Lung (tissue), 17 donors: ENCODE measurements at places on chromosomes 11 and 22. TPM values are rescaled to one million over a fixed set of nuclear protein-coding genes. Genes with fewer than 3 reads are reported as not detected.

DNA sequence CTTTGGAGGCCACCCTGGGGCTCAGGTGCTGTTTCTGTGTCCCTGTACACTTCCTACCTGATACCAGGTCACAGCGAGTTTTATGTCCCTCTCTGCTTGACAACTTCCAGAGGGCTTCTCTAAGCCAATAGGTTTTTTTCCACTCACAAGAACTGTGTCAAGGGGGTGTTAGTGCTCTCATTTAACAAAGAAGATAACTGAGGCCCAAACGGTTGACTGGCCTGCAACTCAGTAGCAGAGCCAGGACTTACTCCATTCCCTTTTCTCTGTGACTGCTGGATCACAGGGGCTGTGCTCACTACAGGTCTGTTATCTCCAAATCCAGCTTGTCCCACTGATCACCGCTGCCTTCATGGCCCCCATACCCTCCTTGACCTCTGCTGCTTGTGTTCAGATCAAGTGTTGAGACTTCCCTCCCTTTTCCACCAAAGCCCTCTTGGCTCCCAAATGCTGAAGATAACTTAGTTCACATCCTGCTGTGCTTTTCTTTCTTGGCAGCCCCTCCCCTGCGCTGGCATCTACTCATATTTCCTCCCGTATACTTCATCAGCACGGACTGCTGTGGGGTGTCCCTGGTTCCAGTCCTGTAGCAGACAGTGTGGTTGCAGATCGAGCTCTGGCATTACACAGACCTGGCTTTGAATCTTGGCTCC lies 41.3 kb downstream of the POU2F3 start:
- no peak overlapping the region for H3K27ac ChIP-seq
- H3K36me3 ChIP-seq: no peaks in the 10 kb centered on the region
- peak; percentile 61 for DNase-seq
- peaks cover 14% of the 10 kb centered on the region for H3K4me1 ChIP-seq
- H3K27me3 ChIP-seq: no peaks in the 10 kb centered on the region

GRCh38 chr11:76263657-76264056 lies 57.4 kb upstream of the WNT11 start:
- H3K36me3 ChIP-seq: no peaks in the 10 kb centered on the region
- peaks cover 19% of the 10 kb centered on the region for H3K4me1 ChIP-seq
- H3K27me3 ChIP-seq: no peaks in the 10 kb centered on the region

The GRAP2 gene
- polyA plus RNA-seq: 5.5 TPM

- H3K4me3 ChIP-seq: no peak overlapping the region
- no peaks in the 10 kb centered on the region for H3K36me3 ChIP-seq
- peaks cover 5% of the 10 kb centered on the region for H3K4me1 ChIP-seq
- no peak overlapping the region for H3K27ac ChIP-seq
- no peaks in the 10 kb centered on the region for H3K27me3 ChIP-seq
Measured at GRCh38 chr11:11349106-11349825, 3.8 kb downstream of the CSNK2A3 start.

The HEPN1 gene
- polyA plus RNA-seq: not detected

GRCh38 chr11:35182317-35182939 lies 43.5 kb downstream of the CD44 start:
- no peak overlapping the region for H3K27ac ChIP-seq
- no peaks in the 10 kb centered on the region for H3K27me3 ChIP-seq
- peaks cover 4% of the 10 kb centered on the region for H3K4me1 ChIP-seq
- no peak for DNase-seq
- peaks cover 9% of the 10 kb centered on the region for H3K36me3 ChIP-seq
- H3K4me3 ChIP-seq: no peak overlapping the region

- peaks cover 14% of the 10 kb centered on the region for H3K4me1 ChIP-seq
- no peaks in the 10 kb centered on the region for H3K27me3 ChIP-seq
- no peak overlapping the region for H3K4me3 ChIP-seq
- H3K36me3 ChIP-seq: no peaks in the 10 kb centered on the region
- H3K27ac ChIP-seq: peak overlapping the region; percentile 42
Measured at GRCh38 chr11:12249590-12250260, 127.6 kb upstream of the PARVA start.

- H3K4me3 ChIP-seq: no peak overlapping the region
- no peaks in the 10 kb centered on the region for H3K27me3 ChIP-seq
- no peak for DNase-seq
- H3K4me1 ChIP-seq: peaks cover 2% of the 10 kb centered on the region
Measured at GRCh38 chr11:119901657-119902577, 172.9 kb upstream of the NECTIN1 start.

DNA sequence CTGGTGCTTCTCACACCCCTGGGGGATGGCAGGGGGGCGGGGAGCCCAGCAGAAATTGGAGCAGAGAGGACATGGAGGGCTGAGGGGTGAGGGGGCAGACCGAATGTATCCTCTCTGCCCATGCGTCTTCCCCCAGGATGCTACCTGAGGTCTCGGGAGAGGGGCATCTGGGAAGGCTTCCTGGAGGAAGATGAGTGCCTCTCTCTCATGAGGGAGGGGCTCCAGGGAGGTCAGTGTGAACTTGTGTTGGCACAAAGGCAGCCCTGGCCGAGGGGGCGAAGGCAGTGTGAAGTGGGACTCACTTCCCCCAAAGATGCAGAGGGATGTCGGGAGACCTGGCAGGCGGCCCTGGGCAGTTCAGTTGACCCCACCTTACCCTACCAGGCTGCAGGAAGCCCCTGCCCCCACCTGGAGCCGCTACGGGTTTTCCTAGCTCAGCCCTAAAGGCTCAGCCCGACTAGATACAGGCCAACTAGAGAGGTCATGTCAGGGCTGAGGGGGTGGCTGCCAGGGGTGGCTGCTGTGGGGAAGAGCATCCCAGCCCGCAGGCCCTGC lies 10.4 kb downstream of the ASCL2 start:
- H3K4me1 ChIP-seq: no peaks in the 10 kb centered on the region
- H3K27ac ChIP-seq: no peak overlapping the region
- no peak for DNase-seq
- H3K4me3 ChIP-seq: no peak overlapping the region

DNA sequence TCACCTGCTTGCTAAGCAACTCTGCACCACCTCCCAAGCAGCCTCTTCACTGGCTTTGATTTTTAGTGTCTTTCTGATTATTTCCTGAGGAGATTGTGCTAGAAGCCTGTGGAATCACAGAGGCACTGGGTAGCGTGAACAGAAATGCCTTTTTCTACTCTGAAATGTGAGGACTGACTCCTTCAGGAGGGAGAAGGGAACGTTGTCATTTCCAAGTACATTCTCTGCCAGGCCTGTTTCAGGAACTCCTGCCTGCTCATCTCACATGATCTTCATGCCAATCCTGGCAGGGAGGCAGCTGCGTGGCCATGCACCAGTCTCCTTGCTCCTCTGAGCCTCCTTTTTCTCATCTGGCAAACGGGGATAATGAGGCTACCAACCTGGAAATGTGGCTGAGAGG lies 49.8 kb upstream of the PRDM11 start:
- H3K36me3 ChIP-seq: no peaks in the 10 kb centered on the region
- no peak overlapping the region for H3K4me3 ChIP-seq
- no peaks in the 10 kb centered on the region for H3K4me1 ChIP-seq
- H3K27ac ChIP-seq: no peak overlapping the region
- no peak for DNase-seq
- H3K27me3 ChIP-seq: no peaks in the 10 kb centered on the region

- no peak overlapping the region for H3K4me3 ChIP-seq
- H3K4me1 ChIP-seq: no peaks in the 10 kb centered on the region
- no peak for DNase-seq
- no peaks in the 10 kb centered on the region for H3K36me3 ChIP-seq
Measured at GRCh38 chr11:29959488-29959887, 57.3 kb downstream of the KCNA4 start.

GRCh38 chr22:27880778-27881394 lies 38.2 kb downstream of the PITPNB start:
- no peak overlapping the region for H3K4me3 ChIP-seq
- DNase-seq: peak; percentile 53

GRCh38 chr11:1283091-1283511 lies 26.3 kb downstream of the TOLLIP start:
- H3K27ac ChIP-seq: no peak overlapping the region
- no peak for DNase-seq
- H3K4me3 ChIP-seq: no peak overlapping the region

DNA sequence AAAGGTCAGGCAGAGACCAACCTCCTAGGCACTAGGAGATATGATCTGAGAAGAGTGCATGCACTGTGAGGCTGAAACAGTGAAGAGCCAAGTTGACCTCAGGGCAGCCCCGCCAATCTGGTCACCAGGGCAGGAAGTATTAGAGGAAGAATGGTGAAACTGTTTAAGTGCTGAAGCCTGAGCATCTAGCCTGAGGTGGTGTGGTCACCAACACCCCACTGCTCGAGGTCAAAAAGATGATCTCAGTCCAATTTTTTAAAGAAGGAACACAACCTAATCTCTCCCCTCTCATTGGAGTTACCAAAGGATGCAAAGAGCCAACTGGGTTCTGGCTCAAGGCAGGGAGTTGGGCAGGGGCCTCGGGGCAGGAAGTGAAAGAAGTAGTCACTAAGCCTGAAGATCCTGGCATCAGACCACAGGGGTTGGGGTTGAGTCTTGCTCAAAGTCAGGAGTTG lies 4.0 kb downstream of the APBB1 start:
- H3K4me1 ChIP-seq: peaks cover 3% of the 10 kb centered on the region
- no peak for DNase-seq
- no peak overlapping the region for H3K27ac ChIP-seq
- H3K4me3 ChIP-seq: no peak overlapping the region
- peaks cover 9% of the 10 kb centered on the region for H3K36me3 ChIP-seq

The SLC25A18 gene
- 0.75 TPM for polyA plus RNA-seq
